ENCODE measurements at places on chromosomes 5 and 9.

GRCh38 chr9:136624184-136624951, 38.3 kb upstream of the EGFL7 start:
- DNase-seq = no peak

- no peak for DNase-seq
Measured at GRCh38 chr9:121658166-121658565, 6.7 kb downstream of the DAB2IP start.

- DNase-seq = no peak
Measured at GRCh38 chr9:78001946-78002731, 29.5 kb downstream of the GNAQ start.

DNA sequence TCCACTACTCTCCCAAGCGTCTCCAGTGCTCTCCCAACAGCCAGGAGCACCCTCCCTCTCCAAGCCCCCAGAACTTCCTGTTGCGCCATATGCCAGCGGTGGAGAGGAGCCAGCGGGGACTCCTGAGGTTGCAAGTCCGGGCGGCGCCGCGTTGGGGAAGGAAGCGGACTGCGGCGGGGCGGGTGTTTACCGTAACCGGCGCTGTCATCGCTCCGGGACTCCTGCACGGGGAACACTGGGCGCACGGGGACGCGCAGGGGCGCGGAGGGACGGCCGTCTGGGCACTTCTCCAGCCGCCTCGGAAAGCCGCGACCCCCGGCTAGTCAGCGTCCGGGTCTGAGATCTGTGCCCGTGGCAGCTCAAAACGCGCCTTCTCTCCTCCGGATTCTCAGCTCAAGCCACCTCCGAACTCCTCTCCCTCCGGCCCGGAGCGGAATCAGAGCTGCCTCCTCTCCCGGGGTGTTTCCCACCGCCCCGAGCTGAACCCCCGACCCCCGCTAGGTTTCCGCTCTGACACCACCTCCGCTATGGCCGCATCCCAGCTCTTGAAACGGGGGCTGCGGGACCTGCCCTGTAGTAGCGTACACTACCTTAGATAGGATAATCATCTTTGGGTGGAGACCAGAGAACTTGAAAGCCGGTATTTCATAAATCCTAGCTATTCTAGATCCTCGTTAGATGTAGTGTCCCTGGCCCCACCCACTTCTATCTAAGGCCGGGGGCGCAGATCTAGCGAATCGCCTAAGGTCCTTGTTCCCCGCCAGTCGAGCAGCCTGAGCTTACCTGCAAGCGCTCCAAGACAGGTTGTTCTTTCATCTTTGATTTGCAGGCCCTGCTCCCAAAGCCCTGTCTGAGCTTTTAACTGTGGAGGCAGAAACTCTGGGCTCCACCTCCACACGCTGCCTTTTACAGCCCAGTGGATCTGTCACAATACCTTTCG, at the start of gene TRPM6:
TRPM6 (minus strand) TSS at position 881 of the 940 bp plus-strand sequence; CDS start at position 816, 65 bp downstream.
- DNase-seq = no peak

DNA sequence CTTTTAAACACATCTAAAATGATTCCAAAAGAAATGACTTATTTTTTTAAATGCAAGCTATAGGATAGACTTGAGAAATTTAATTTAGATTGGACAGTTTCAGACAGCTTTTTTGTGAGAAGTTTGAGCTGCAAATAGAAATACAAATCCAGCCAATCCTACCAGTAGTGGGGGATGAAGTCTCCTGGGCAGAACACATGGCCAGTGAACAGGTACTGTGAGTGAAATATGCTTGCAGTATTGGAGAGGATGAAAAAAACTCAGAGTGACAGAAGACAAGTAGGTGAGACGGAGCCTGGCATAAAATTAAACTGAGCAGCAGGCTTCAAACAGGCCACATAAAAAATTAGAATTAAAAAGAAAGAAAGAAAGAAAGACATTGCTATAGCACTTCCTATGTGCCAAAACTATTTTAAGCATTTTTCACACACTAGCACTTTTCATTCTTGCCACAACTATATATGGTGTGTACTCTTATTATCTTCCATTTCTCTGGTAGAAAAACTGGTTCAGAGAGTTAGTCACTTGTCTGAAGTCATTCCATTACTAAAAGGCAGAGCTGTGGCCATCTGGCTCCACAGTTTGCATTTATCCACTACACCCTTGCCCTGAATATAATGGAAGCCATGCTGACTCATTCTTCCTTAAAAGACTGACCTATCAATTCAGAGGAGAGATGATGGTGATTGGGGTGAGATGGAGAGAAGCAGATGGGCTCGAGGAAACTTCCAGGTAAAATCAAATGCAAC, 310.2 kb upstream of the CTNND2 start:
- no peak for DNase-seq

GRCh38 chr9:99052815-99053715, 51.8 kb upstream of the TGFBR1 start:
- no peak for DNase-seq

- DNase-seq = no peak
Measured at GRCh38 chr9:84136119-84136868, 155.7 kb downstream of the RMI1 start.

DNA sequence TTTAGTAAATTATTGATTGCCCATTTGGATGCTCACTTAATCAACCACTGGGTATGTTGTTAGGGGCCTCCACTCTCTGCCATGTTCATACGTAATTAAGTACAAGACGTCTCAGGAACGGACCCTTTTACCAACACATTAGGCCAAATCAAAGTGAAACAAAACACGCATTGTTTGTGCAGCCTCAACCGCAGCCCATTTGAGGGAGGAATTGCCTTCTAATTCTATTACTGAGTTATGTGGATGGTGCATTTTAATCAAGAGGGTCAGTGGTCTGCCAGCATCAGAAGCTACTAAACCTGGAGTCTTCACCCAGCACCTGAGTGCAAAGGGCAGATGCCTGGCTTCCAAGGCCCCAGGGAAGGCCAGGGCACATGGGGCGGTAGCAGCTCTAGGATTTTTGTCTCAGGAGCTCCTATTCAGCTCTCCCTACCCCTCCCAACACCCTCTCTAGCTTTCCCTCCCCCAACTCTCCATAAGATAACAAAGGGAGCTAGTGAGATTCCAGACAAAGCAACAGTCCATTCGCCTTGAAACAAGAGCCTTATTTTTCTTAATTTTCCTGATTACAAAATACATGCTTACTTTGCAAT, 7.9 kb upstream of the MED27 start:
- no peak for DNase-seq

DNA sequence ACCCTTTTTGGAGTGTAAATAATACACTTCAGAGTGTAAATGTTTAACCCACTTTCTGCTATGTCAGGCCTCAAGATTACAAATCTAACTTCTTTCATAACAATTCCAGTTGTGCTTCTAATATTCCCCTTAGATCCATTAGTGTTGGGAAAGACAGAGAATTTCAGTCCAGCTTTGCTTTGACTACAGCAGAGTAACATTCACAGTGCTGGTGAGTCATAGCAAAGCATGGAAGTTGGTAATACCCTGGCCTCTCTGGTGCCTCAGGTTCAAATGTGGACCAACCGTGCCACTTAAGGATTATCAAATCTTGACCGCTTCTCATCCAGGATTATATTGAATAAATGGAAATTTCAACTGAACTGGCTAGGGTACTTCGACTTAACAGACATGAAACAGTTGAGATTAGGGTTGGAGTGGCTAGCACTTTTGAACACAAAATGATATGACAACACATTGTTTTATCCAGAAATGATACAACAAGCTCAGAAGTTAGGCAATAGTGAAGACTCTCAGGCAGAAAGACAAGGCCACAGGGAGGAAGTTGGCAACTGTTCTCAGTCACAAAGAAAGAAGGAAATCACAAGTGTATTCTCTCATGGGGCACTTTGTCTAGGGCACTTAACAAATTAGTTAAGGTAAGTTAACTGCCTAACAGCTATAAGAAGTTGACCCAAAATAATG, 24.4 kb upstream of the RASA1 start:
- DNase-seq = no peak

DNA sequence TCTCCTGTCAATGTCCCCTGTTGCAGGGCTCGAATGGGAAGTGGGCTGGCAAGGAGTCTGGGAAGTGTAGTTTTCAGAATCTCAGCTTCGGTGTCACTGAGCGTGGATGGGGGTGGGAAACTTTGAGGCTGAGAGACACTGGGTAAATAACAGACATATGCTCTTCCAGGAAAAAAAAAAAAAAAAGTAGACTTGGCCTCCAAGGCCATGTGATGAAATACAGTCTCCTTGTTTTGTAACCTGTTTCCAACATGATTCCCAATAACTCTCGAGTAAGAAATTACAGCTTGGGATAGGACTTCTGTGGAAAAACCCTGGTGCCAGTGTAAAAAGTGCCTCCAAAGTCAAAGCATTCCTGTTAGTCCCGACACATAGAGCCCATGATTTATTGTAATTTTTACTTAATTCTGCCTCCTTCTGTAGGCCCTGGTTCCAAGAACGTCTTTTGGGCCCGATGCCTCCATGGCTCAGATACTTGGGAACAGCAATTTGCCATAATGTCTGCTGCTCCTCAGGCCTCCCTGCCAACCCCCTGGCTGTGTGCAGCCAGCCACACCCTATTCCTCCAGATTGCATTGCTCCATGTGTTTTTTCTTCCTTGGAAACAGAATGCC, 119.5 kb upstream of the TNC start:
- no peak for DNase-seq

DNA sequence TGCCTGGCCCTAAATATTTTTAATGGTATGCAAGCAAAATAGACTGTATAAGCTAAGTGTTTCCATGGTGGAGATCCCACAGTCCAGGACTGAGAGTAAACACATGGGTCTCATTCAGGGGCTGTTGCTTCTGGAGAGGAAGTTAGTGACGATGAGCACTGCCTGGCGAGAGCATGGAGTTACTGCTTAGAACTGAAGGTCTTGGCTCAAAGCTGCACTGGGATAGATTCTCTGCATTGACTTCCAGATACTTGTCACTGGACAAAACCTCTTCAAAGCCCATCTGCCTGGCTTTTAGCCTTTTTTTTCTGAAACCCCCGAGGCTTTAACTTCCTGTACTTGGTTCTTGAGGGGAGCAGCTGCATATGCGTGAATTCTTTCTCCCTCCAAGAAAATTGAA, 39.2 kb downstream of the GPR107 start:
- DNase-seq = no peak

DNA sequence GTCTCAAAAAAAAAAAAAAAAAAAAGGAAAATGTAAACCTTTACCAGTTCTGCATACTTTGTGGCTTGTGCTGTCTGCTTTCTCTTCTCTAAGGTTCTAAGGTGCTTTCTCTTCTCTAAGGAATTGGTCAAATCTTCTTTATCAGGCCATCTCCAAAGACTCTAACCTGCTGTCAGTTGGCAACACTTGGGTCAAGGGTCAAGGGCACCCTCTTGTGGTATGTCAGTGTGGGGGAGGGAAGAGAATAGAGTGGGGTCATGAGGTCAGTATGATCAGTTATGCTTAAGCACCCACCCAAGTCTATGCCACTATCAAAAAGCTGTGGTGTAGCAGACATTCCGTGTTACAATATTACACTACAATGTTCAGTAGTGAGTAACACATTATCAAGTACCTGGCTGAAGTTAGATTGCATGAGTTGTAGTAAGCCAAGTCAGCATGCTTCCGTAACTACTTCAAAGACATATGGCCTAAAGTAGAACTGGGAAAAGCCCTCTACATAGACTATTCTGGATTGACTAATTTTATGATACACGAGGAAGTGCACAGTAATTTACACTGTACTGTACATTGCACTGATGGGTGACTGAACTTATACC, 25.0 kb upstream of the CCL28 start:
- DNase-seq = no peak

DNA sequence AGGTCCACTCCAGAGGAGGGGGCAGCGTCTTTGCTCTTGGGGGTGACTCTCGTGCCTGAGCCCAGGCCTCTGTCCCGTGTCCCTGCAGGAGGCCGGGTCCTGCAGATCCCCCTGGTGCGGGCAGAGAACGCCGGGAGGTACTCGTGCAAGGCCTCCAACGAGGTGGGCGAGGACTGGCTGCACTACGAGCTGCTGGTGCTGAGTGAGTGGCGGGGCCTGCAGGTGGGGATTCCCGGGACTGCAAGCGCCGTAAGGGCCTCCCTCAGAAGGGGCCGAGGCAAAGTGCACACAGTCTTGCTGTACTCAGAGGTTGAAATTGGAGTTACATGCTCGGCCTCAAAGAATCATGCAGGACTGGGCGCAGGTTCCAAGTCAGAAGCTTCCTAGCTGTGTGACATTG, 62.7 kb upstream of the ASS1 start:
- DNase-seq = no peak

DNA sequence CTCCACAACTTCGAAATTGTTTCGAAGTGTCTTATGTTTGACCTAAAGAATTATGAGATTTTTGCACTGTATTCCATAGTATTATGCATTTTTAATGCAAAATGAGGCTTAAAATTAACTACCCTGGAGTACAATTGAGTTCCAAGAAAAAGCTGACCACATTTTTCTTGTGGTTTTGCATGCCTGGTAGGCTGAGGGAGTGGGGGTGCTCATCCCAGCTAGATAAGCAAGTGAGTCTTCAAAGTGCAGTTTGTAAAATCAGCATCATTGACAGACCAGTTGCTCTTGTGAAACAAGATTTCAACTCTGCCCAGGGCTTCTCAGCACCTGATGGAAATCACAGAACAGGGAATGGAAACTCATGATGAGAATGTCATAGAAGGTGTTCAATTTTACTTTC, 17.0 kb upstream of the NDUFS4 start:
- DNase-seq = no peak

DNA sequence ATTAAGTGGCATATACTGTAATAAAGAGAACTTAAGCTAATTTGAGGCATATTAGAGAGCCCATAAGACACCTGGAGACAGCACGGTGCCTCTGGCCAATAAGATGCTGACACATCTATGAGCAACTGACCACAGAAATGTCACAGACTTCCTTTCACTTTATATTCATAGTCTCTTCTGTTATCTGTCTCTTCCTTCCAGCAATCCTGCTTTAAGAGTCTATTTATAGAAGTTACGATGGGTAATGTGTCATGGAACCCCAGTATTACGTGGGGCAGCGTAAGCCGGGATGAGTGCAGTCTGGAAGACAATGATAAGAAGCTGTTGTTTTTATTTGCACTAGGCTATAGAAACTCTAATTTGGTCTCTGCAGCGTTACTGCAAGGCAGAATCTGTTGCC, 136.8 kb downstream of the CFAP90 start:
- DNase-seq = no peak

DNA sequence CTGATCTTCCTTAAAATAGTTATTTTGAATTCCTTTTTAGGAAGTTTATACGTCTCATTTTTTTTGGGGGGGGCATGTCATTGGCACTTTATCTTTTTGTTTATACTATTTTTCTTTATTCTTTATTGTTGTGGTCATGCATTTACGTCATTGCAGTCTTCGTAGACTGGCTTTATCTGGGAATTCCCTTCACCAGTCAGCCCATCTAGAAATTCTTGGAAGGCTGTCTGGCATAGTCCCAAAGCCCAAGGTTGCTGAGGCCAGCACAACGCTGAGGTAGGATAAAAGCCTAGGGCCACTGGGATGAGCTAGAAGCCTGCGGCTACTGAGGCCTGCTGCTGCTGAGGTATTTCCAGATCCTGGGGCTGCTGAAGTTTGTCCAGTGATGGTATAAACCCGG, 121.5 kb downstream of the ISOC1 start:
- DNase-seq = no peak

DNA sequence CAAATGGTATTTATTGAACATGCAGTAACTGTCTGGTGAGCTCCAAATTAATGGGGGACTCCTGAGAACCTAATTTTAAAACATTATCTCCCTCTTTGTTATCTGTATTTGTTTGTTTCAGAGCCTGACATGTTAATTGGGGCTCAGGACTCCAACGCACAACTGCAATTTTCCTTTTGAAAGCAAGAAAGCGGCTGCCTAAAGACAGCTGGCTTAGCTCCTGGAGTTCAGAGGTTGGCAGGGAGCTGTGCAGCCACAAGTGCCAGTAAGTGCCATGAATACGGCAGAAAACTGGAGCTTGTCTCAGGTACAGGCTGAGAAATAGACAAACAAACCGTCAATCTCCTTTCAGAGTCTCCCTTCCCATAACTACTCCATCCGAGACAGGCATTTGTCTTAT, 80.9 kb downstream of the PPP2R2B start:
- DNase-seq = no peak

All from naive thymus-derived CD4-positive, alpha-beta T cell (primary cell).